ENCODE measurements at places on chromosomes 5 and 9.
A peak's percentile ranks its signal among the peaks of the same experiment; 100 is the strongest.

DNA sequence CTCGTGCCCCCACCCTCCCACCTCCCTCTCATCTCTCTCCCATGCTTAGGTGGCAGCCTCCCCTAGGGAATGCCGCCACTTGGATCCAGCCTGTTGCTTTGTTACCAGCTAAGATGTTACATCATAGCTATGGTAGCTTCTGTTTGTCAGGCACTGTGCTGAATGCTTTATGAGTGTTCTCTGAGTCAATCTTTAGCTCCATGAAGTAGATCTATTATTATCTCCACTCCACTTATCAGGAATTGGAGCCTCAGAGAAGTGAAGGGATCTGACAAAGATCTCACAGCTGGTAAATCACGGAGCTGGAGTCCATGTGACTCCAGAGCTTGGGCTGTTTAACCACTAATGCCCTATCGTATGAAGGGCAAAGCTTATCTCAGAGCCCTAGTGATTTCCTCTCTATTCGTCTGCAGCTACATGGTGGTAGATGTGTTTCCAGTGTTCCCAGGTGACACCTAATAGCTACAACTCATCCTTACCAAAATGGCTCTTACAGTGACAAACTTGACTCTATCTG, 54.1 kb downstream of the GARNL3 start:
- DNase-seq = no peak

GRCh38 chr9:135909371-135909770, 2.0 kb upstream of the CAMSAP1 start:
- DNase-seq = no peak

DNA sequence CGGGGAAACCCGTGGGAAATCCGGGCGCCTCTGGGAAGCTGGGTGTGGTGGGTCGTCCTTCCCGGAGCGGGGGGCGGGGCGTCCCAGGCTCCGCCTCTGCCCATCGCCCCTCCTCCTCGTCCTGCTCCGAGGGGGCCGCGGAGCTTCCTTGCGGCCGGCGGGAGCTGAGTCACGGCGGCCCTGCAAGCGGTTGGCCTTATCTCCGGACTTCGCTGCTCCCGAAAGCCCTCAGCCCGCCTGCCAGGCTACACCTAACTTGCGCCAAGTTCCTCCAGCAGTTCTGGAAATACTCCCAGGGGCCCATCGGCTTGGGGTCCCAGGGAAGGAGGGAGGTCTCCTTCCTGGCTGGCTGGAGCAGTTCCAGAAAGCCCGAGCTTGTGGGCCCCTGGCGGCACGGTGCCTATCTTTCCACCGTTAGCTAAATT, 54.1 kb upstream of the CDKN2AIPNL start:
- no peak for DNase-seq

DNA sequence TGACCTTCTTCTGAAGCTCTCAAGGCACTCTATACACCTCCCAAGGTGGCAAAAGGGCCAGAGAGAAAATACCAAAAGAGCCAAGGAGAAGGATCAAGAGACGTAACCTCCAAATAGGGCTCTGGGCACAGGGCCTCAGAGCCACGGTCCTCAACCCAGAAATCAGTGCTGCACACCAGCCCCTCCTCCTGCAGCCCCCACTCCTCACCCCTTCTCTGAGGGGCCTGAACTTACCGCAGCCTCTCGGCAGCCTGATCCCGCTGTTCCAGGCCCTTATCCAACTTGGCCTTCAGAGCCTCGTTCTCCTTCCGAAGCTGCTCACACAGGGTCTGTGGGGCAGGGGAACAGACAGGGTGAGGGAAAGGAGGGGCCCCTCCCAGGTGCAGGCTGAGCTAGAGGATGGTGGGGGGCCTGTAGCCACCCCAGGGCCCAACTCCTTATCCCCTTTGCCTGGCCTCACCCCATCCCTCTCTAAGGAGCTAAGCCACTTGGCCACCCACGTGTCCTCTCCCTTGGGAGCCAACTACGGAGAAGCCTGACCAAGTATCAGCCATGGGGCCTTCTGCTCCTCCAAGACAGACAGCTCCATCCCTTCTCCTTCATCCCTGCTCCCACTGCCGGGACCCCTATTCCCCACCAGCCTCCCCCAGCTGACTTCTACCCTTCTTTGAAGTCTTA, 28.8 kb downstream of the TNIP1 start:
- no peak for DNase-seq

DNA sequence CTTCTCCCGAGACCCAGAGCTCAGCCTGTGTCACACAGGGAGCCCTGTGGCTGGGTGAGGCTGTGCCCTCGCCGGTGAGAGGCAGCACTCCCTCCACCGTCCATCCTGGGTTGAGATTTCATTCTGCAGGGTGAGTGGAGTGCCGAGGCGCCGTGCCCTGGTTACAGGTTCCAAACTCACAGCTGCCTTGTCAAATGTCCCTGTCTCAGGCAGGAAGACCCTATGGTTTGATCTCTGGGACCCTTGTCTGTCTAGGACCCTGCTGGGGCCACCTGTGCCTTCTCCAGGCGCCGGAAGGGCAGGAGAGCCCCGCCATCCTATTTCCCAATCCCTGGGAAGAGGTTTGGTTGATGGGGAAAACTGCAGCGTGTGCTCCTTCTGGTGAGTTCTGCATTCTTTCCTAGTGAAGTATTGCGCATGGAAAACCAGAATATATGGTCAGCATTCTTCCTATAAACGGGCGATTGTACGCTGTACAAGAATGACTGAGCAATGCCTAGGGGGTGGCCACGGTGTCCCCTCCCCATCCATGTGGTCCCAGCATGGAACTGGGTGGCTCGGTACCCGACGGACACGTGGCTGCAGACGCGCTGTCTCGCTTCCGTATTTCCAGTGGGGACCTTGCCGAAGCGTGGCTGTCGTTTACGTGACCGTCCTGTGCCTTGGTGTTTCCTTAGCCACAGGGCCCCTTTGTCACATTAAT, 95.9 kb upstream of the COL5A1 start:
- no peak for DNase-seq

DNA sequence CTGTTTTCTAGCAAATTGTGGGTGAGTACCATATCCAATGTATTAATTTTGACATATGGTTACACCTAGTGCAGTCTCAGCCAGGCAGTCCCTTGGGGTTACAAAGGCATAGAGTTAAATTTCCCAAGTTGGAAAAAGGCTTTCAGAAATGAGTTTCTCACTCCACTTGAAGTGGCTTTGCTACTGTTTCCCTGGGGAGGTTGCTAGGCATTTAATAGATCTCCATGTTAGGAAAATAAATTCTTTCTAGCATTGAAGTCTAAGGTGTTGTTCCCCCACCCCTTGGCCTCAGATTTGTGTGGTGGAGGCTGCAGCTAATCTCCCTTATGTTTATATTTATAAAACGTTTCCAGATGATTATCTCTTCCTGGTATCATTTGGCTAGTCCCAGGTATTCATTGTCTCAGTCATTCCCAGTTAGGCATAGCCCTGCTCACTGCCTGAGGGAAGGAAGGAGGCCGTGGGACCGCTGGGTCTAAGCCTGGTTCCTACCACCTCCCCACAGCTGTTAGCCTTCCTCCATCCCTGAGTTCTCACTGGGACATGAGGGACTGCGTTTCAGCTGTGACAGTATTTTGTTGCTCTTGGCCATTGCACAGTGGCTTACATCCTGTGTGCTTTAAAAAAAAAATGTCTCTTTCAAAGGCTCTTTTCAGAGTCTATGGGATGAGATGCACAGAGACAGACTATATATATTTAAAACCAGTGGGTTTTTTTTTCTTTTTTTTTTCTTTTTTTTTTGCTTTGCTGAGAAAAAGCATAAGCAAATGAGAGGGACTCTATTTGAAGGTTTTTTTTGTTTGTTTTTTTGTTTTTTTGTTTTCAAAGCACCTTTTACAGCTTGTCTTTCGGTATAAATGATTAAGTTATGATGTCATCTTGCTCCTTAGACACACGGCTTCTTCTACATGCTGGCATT, 121.5 kb downstream of the MAST4 start:
- DNase-seq = no peak

GRCh38 chr5:76930083-76930482, 22.8 kb upstream of the CRHBP start:
- DNase-seq = no peak

- no peak for DNase-seq
These were observed 76.6 kb upstream of the ADAMTS16 start for GRCh38 chr5:5063533-5063953.

DNA sequence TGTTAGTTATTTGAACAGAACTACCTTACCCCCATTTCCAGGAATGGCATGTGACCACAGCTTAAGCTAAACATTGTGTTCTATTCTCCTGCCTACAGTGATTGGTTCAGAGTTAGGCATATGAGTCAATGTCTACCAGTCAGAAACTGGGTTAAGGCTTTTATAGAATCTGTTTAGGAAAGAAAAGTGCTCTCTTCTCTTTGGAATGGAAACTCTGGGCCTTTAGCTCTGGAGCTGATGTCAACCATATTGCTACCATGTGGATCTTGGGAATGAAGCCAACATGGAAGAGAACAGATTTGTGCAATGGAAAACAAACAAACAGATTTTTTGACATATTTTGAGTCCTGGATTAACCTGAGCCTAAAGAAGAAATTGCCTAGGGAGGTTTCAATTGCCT, 488.9 kb upstream of the TNC start:
- DNase-seq = no peak

DNA sequence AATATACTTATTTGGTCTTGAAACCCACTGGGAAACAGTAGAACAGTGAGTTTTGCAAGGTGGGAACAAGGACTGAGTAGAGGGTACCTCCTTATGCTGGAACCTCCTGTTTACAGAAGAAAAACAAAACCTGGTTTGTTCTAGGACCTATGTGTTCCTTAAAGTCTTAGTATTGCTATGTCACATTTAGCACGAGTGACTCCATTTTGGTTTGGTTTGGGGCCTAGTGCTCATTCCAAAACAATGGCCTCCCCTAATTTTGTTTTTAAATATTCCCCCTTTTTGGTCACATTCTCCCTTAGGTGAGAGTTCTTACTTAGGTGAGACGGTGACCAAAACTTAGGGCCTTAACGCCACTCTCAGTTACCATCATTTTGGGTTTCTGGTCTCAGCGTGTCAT, 6.2 kb upstream of the NANS start:
- DNase-seq = no peak

DNA sequence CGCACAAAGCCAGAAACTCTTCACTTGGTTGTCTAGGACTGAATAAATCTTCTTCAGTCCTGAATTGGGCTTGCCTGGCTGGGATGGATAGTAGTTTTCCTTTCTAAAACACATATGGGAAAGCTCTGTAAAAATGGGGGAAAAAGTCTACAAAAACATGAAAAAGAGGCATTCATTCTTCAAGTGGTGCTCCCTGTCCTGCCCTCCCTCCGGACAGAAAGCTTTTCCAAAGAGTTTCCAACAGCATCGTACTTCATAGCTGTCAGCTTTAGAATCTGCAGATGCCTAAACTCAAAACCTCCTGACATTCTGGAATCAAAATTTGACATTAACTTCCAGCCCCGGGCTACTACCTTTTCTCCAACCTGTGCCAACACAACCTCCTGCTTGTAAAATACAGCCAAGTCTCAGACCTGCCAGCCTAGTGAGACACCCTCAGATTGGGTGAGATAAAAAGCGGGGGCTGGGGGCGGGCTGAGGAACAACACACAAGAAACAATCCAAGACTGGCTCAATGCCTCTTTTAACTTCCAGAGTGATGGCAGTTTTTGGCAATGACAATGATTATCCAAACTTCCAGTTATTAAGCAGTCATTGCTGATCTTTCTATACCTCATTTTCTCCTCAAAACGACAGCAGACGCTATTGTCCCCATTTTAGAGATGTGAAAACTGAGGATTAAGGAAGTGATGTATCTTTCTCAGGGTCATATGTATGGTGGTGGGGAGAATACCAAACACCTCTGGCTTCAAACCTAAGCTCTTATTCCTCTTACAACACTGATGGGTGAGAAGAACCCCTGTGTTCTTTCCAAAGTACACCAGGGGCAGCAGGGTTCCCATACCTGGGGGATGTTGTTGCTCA, 1.3 kb downstream of the TNC start:
- no peak for DNase-seq

DNA sequence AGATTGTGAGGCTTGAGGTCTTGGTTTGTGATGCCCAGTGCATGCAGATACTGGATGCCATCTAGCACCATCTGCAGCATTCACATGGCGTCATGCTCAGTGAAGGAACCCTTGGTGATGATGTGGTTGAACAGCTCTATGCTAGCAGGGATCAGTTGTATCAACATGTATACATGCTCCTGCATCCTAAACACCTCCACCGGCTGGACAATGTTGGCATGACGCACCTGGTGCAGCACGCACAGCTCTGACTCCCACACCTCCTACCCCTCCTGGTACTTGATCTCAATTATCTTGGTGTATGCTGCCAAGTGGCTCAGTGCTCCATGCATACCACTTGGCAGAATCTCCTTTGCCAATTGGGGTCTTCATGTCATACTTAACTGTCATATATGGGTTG, 49.1 kb downstream of the MTREX start:
- no peak for DNase-seq

- no peak for DNase-seq
These were observed 99.3 kb upstream of the HCN1 start for GRCh38 chr5:45795458-45795857.

GRCh38 chr5:102865510-102866236, 110.6 kb downstream of the PAM start:
- DNase-seq = no peak

DNA sequence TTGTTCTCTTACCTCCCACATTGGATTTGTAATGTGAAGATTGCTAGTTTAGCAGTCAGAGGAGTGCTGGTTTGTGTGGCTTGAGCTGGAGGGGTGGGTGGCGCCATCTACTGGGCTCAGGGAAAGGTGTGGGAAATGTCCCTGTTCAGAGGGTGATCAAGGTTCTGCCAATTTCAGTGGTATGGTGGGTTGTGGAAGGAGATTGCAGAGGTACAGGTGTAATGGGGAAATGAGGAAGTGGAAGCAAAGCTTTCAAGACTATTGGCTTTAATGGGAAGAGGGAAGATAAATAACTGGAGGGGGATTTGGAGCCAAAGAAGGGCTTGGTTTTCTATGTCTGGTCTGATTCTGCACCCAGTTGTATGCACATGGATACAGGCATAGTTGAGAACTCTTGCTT, 76.4 kb downstream of the OSMR start:
- peak; percentile 4 for DNase-seq

DNA sequence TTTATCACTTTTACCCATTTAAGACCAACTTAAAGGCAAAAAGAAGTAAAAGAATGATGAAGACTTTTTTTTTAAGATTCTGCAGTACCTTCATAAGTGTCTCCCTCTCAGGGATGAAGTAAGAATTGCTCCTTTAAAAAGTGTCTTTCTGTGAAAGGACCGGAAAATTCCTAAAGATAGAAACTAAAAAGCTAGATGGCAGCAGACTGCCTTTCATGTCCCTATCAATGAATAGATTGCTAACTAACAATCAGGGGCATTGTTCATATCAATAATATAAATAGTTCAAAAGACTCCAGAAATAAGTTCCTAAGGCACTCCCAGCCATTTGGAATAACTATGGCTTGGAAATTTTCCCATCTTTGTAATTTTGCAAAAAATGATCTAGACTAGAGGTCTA, 558.0 kb downstream of the PDE4D start:
- DNase-seq = no peak

DNA sequence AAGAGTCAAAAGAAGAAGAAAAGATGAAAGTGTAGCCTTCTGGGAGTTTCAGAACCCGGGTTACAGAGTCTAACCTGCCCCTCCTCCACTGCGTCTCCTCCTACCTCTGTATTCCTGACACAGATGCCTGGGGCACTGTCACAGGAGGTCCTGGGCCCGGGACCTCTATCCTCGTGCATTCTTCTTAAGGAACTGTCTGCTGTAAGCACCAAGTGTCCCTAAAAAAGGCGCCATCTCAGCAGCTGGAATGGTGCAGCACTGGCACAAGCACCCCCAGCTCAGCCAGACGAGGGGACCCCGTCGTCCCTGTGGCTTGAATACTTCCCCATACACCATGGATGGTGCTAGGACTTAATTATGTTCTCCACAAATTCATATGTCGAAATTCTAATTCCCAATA, 35.8 kb upstream of the MVB12B start:
- DNase-seq = no peak
